ENCODE measurements at places on chromosomes 1 and 21.

GRCh38 chr1:151981178-151981525 is 12.5 kb downstream of the S100A10 start:
- DNase-seq: no peak

- DNase-seq: peak; percentile 30
Observed at GRCh38 chr1:158793604-158794003, 12.6 kb upstream of the OR6N2 start.

GRCh38 chr1:169133801-169134502 is 27.5 kb downstream of the ATP1B1 start:
- no peak for DNase-seq

DNA sequence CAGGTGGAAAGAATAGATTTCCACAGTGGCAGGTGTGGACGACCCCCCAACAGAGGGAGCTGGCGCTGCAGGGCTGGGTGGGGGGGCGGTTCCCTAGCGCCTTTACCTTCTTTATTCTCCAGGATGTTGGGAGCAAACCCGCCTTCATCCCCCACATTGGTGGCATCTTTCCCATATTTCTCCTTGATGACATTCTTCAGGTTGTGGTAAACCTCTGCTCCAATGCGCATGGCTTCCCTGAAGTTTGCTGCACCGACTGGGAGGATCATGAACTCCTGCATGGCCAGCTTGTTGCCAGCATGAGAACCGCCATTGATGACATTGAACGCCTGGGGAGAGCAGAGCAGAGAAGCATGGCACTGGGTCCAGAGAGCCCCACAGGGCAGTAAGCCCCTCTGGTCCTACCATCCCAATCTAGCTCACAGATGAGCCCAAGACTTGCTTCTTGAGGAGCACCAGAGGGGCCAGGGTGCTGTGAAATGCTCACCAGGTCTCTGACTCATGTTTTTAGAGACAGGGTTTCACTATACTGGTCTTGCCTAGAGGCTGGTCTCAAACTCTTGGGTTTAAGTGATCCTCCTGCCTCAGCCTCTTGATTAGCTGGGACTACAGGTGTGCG is 12.2 kb downstream of the ENO1 start:
- DNase-seq: no peak

DNA sequence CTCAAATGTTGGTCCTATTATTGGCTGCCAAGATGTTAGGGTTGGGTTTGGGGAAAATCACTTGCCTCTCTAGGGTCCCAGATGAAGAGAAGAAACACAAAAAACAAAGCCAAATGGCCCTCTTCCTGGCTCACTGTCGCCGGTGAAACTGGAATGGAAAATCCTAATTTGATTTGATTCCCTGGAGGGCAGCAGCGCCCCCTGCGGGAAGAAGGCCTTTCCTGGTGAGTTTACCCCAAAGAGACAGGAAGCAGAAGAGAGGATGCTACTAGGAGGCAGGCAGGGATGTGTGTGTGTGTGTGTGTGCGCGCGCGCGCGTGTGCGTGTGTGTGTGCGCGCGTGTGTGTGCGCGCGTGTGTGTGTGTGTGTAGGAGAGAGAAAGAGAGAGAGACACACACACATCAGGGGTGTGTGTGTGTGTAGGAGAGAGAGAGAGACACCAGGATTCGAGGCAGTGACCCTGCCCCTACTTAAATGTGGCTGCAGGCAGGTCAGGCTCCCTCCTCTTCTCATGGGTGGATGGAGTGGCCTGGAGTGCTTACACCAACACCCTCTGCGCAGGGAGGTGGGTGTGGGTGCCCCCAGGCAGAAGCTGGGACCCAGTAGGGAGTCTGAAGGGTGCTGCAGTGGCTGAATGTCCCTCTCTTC is 3.1 kb upstream of the SELENON start:
- peak; percentile 79 for DNase-seq

DNA sequence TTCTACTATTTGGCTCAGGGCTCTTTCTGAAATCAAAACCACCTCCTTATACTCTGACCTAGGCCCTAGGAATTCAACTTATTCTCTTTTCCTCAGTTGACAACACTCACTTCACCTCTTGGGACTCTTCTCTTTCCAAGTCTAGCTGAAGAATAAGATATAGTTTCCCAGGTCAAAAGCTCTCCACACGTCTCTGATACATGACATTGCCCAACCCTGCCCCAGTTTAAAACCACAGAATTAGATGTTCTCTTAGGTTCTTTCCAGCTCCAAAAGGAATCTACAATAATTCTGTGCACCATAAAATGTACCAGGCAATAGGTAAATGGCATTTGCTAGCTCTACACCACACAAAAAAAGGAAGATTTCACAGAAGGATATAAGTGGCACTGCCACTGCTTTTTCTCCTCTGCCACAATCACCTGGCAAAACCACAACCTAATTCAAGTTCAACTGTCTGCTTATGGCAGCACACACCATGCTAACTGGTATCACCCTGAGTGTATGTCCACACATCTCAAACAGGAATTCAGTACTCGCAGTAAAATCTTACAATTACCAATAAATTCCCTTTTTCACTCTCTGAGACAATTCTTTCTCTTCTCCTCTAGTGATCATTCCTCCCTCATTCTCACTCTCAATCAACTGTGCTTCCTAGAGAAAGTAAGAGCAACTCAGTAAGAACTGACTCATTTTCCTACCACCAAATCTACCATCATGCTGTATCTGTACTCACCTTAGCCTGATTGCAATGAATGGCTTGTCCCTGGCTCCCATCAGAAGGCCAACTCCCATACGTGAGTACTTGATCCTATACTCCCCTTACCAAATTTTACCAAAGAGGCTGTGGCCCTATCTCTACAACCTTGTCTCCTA is 27.3 kb downstream of the ZBTB8OS start:
- no peak for DNase-seq

DNA sequence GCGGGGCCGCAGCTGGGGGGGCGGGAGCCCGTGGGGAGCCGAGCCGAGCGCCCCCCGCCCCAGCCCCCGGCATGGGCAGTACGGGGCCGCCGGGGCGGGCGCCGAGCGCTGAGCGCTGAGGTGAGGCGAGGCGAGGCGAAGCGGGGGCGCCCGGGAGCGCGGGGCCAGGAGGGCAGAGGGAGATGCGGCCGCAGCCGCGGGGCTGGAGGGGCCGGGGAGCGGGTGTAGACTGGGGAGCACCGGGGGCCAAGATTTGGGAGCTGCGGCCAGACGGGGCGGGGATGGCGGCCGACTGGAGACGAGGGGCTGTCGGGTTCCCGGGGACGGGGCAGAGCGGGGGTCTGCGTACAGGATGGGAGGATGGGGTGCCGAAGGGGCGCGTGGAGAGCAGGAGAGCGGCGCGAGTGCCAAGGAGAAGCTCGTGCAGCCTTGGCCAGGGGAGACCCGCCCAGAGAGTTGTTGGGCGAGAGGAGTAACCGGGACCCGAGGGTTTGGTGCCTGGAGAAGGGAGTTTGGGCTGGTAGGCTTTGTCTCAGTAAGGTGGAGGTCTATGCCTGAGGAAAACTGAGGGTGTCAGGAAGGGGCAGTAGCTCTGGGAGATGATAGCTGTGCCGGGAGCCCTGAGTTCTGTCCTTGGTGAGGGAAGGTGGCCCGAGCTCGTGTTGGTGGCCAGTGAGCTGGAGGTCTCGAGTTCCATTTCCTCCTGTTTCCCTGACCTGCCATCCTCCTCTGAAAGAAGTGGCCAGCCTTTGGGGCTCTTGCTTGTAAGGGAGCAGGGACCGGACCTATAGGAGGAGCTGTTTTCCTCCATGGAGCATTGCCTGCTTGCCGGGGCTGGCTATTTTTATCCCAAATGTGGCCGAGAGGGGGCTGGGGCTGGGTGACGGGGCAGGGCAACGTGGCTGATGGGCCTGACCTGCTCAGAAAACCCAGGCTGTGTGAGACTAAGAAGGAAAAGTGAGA is 539 bp downstream of the ATP8B2 start:
- DNase-seq: no peak

DNA sequence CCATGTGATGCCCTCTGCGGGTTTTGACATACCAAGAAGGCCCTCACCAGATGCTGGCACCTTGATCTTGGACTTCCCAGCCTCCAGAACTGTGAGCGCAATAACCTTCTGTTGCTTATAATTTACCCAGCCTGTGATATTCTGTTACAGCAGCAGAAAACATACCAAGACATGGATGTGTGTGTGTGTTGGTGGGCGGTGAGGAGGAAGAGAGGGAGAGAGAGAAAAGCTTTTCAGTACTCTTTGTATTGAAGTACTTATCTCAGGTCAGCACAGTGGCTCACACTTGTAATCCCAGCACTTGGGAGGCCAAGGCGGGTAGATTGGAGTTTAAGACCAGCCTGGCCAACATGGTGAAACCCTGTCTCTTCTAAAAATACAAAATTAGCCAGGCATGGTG is 23.1 kb downstream of the TRAPPC10 start:
- no peak for DNase-seq

- DNase-seq: no peak
Observed at GRCh38 chr1:160780398-160780755, 15.6 kb upstream of the LY9 start.

DNA sequence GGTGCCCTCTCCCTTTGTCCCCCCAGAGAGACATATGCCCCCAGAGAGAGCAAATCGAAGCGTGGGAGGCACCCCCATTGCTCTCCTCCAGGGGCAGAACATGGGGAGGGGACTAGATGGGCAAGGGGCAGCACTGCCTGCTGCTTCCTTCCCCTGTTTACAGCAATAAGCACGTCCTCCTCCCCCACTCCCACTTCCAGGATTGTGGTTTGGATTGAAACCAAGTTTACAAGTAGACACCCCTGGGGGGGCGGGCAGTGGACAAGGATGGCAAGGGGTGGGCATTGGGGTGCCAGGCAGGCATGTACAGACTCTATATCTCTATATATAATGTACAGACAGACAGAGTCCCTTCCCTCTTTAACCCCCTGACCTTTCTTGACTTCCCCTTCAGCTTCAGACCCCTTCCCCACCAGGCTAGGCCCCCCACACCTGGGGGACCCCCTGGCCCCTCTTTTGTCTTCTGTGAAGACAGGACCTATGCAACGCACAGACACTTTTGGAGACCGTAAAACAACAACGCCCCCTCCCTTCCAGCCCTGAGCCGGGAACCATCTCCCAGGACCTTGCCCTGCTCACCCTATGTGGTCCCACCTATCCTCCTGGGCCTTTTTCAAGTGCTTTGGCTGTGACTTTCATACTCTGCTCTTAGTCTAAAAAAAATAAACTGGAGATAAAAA is 8.4 kb downstream of the EFNA3 start:
- DNase-seq: no peak

GRCh38 chr21:33700491-33700890 is 58.2 kb downstream of the ITSN1 start:
- DNase-seq: no peak

- peak; percentile 23 for DNase-seq
Observed at GRCh38 chr1:34681480-34682451, 73.1 kb upstream of the GJB5 start.

DNA sequence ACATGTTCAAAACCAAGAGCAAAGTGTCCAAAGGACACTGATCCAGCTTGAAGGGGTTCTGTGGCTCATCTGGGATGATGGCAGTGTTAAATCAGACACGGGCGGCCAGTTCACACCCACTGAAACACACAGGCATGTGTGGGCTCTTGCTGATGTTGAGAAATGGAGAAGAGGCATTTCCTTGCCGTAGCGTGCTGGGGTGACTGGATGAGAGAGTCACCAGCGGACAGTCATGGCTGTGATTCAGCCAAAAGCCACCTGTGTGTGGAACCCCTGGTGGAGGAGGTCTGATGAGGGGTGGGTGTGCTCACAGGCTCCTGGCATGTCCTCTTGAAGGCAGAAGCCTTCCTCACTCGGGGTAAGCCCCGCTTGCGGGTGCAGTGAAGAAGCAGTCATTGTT is 7.2 kb downstream of the C1orf35 start:
- DNase-seq: no peak

- no peak for DNase-seq
Observed at GRCh38 chr1:206963740-206964139, 6.5 kb downstream of the FCAMR start.

DNA sequence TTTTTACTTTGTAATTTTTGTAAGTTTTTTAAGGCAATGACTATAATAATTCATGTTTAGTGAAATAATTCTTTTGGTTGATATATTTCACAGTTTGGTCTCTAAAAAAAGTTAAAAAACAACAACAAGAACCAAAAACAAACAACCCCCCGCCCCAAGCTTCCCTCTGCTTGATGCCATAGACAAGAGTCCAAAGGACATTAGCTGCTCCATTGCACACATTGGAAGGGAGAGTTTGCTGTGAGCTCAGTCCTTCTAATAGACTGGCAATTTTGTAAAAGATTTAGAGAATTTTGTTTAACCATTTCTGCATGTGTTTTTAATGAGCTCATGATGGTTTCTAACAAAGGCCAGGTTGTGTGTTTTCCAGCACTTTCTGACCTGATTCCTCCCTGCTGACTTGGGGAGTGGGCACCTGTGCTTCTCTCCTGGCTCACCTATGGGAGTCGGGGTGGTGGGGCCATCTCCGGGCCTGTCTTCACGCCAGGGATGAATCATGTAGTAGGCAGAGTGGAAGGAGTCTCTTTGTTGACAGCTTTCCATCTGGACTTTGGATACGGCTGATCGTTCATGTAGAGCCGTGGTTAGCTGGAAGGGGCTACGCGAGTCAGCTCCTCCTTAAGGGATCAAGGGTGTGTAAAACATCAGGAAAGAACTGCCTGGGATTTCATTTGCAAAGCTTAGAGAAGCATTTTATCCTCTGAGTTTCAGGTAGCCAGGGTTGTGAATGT is 14.1 kb downstream of the ZBTB18 start:
- DNase-seq: no peak

GRCh38 chr1:228846952-228847351 is 111.7 kb downstream of the RHOU start:
- DNase-seq: no peak

- no peak for DNase-seq
Observed at GRCh38 chr1:239288820-239289554, 97.4 kb upstream of the CHRM3 start.

DNA sequence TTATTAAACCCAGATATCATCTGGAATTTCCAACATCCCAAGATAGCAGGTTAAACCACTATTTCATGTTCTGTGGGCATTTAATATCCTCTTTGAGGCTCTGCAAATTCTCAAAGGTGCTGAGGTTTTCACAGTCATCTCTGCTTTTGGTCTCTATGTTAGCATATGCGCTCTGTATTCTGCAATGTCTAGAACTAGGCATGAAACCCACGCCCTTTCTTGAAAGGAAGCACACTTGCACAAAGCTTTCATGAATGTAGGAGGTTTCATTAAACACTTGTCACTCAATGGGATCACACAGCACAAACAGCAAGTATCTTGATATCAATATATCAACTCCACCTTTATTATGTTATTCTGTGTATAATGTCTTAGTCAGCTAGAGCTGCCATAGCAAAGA is 172.0 kb upstream of the USP24 start:
- no peak for DNase-seq

GRCh38 chr1:55768327-55768952 is 553.3 kb upstream of the USP24 start:
- no peak for DNase-seq

- no peak for DNase-seq
Observed at GRCh38 chr1:234691567-234691966, 81.6 kb upstream of the IRF2BP2 start.

- DNase-seq: no peak
Observed at GRCh38 chr1:84303314-84303830, 1.9 kb downstream of the SAMD13 start.

GRCh38 chr1:226734611-226735153 is 4.4 kb downstream of the ITPKB start:
- no peak for DNase-seq
